T-cell (primary cell): ENCODE measurements at places on chromosomes 6 and 20.
A peak's percentile ranks its signal among the peaks of the same experiment; 100 is the strongest.

GRCh38 chr6:109325400-109325801, 56.9 kb downstream of the CD164 start:
- DNase-seq: no peak

GRCh38 chr6:134123666-134124208, 71.3 kb upstream of the SLC2A12 start:
- DNase-seq: peak; percentile 40

GRCh38 chr6:111381123-111381522, 101.9 kb downstream of the REV3L start:
- no peak for DNase-seq

DNA sequence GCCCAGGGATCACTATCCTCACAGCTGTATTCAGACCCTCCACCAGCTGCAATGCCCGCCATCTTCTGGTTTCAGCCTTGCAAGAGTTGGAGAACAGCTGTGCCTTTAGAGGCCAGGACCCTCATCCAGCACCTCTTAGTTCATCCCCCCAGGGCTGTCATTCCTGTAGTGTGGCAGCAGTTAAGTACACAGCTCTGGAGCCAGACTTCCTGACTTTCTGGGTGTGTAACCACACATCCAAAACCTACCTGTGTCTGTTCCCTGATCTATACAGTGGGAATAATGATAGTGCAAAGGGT, 452 bp upstream of the TREM2 start:
- no peak for DNase-seq

DNA sequence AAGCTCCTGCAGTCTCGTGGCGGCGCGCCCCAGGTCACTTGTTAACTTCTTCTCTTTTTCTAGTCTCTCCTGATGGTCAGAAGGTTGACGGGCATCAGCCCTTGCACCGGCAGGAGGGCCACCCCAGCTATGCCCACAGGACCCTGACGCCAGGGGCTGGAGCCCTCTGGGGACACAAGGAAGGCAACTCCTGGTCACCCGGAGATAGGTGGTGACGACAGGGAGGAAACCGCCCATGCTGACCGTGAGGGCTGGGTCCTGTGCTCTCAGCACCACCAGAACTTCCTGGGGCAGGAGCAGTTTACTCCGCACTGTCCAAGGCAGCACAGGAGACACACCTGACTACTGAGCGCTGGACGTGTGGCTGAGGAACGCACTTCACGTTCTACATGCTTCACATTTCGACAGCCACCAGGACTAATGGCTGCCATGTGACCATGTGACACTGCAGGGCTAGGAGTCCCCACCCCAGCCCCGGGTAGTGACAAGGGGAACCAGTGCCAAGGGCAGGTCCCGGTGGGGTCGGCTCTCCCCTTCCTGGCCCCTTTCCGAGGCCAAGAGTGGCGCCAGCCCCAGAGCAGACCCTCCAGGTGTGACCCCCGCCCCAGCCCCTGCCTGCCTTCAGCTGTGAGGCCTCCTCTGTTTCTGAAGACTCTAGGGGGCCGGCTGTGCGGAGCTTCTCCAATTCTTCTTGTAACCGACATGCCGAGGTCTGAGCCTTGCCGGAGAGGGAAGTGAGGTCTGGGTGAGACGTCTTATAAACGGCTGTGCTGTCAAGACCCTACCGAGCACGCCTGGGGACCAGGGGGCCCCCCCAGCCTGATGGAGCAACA, 45.2 kb downstream of the DSTN start:
- no peak for DNase-seq

GRCh38 chr20:62902926-62903615, 23.2 kb downstream of the DIDO1 start:
- no peak for DNase-seq

- DNase-seq: no peak
Measured at GRCh38 chr6:116431964-116432595, 29.1 kb upstream of the CALHM6 start.

- no peak for DNase-seq
Measured at GRCh38 chr20:34651200-34651599, 25.7 kb downstream of the PIGU start.

DNA sequence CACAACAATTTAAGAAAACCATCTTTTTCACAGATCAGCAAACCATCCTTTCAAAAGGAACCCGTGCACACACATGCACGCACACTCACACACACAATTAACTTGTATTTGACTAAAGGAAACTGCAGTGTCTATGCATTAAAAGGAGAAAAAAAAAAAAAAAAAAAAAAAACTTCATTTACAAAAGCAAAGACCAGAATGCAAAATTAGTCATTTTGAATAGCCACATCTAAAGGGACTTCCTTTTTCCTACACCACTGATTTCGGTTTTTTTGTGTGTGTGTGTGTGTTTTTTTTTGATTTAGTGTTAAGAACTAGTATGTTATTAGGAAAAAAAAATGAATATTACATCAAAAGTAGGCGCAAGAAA, 6.3 kb downstream of the ZMYND8 start:
- DNase-seq: no peak

DNA sequence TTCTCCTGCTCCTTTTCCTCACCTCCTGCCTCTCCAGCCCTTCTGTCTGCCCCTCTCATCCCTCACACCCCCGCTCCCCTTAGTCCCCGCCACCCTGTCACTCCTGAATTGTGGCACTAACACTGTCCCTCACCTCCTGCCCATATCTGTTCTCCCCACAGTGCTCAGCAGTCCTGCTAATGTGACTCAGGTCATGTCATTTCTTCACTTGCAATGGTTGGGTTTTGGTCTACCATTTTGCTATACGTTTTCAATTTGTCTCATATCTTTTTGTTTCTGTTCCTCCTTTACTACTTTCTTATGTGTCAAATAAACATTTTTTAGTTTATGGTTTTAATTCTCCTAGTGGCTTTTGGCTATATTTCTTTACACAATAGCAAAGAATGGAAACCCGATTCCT, 1.3 kb upstream of the HLA-B start:
- no peak for DNase-seq

DNA sequence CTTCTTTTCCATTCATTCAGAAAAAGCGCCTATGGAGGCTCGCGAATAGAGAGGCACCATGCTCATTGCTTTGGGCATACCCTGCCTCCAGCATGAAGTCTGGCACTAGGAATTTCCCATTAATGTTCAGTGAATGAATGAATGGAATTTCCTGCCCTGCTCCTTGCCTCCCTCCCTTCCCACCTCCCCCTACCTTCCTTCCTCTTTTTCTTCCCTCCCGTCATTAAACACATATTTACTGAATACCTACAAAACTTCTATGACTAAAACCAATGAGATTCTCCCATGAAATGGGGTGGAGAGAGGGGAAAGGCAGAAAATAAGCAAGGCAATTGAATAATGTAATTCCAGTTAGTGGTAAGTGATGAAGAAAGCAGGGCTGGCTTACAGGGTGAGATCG, 213.8 kb upstream of the AGPAT4 start:
- no peak for DNase-seq

- DNase-seq: no peak
Measured at GRCh38 chr6:129402244-129402643, 307.7 kb downstream of the ARHGAP18 start.

DNA sequence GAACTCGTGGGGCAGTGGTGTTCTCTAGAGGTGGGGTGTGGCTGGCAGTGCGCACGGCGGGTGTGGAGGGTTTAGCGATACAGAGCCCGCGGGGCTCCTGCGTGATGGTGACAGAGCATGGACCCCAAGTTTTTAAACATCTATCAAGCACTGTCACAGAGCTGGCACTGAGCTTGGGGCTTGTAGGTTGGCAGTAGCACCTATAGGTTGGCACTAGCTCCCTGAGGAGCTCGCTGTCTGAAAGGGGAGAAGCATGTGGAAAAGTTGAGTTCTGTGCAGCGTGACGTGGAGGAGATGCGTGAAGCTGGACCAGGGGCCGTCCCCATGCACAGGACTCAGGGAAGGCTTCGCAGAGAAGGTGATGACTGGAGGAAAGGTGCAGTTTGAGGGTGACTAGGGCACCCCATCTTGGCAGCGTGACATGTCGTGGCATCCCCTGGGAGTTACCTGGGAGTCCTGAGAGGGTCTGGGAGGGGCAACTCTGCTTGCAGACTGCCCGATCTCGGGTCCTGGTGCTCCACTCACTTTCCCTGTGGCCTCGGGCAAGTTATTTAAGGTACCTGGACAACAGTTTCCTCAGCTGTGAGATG, 122.0 kb downstream of the CDH4 start:
- no peak for DNase-seq

DNA sequence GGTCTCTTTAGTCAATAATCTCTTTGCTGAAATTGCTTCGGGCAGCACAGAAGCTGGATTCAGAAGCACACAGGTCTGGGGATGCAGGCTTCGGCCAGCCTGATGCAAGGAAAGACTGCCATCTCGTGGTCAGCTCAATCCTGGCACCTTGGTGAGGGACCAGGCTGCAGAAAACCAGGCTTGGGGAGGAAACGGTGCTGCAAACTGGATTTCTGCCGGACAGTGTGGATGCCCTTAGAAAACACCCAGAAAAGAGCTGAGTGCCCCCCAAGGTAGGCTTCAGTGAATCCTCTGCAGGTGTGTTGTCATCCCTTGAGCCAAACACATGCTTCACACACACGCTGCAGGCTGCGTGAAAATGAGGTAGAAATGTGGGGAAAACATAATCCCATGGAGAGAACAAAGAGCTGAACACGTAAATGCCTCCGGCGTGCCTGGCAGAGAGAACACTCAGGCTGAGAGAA, 89.8 kb upstream of the PAX1 start:
- peak; percentile 13 for DNase-seq

DNA sequence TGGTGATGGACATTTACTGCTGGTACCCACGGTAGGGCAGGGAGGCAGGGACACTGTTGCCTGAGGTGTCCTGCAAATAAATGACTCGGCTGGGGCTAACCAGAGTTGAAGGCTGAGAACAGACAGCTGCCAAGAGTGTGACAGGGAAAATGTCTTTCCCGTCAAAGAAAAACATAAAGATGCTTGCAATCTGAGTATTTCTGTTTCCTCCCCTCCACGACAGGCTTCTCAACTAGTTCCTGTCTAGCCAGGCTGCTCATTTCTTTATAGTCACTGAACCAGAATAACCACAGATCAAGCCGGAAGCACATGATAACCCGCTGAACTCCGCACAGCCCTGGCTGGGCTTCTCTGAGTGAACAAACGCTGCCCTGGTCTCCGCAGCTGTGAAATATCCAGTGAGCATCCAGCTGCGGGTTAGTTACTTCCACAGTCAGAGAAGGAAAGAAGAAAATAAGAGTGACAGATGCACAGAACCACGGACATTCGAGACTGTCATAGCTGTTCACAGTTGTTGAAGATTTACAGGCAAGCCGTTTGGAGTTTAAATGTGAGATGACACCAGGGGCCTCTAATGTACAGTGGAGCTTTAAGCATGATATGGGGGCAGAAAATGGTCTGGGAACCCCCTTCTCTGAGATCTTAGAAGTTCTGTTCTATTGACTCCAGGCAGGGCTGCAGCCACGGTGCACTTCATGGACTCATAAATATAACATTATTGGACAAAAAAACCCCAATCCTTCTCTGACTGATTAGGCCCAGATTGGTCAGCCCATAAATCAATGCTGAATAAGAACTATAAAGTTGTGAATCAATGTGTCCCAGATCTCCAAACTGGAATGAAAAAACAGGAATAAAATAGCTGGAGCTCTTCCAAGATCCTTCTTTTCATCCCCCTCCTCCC, 299.9 kb upstream of the SUPT3H start:
- no peak for DNase-seq

- DNase-seq: no peak
Measured at GRCh38 chr6:80789912-80790570, 683.6 kb downstream of the BCKDHB start.

DNA sequence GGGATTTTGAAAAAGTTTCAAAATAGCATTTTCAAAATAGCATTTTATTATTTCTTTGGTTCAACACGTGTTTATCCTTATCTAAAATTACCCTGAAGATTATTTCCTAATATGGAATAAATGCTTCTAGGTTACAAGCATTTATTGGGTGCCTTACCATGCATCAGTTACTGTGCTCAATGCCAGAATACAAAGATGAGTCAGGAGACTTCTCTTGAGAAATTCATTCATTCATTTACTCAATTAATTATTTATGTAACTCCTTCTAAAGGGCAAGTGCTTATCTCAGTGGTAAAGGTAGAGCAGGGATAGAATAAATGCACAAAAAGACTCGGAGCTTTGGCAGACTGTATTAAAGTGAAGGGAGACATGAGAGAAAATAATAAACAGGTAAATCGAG, 150.1 kb upstream of the PDE7B start:
- DNase-seq: no peak

DNA sequence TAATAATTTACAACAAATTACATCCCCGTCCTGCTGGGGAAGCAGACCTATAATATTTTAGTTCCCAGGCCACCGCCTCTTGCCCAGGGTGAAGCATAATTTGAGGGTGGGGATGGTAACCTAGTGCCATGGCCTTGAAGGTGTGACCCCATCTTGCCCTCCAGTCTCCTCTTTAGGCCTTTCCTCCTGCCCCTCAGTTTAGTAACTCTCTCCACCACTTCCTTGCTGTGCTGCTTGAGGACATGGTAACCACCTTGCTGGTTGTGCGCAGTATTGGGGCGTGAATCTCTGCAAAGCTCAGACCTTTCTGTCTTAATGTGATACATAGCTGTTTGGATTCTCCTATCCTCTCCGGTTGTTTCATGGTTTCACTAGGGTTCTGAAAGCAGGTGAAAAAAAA, 16.6 kb downstream of the SNX9 start:
- no peak for DNase-seq

DNA sequence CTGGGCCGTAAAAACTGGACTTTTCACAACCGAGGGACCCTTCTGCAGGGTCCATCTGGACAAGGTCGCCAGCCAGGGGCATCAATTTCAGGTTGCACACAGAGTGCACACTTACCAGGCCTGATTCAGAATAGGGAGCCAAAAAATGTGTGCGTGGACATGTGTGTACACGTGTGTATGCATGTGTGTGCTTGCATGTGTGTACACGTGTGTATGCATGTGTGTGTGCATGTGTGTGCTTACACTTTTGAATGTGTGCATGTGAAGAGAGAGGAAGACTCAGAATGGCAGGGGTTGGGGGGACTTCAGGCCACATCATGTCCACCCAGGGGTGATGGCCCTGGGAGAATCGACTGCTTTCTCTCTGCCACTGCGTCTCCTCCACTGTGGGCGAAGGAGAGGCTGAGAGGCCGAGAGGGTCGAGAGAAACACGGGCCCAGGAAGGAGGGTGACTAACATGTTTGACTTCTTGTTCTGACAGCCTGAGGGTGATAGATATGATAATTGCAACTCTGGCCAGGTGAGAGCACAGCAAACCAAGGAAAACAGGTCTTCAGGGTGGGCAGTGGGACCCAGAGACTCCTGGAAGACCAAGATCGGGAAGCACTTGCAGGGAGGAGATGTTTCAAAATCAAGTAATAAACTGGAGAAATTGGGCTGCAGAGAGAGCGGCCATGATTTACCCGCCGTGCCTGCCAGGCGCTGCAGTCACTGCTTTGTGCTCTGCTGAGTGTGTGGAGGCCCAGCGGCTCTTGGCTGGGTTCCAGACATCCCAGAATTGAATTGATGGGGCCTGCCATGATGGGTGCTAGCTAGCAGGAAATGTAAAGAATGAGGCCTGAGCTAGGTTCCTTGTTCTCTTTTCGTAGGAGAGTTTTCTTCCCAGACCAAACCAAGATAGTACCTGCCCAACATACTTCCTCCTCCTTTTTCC, 310.8 kb downstream of the QKI start:
- DNase-seq: no peak

DNA sequence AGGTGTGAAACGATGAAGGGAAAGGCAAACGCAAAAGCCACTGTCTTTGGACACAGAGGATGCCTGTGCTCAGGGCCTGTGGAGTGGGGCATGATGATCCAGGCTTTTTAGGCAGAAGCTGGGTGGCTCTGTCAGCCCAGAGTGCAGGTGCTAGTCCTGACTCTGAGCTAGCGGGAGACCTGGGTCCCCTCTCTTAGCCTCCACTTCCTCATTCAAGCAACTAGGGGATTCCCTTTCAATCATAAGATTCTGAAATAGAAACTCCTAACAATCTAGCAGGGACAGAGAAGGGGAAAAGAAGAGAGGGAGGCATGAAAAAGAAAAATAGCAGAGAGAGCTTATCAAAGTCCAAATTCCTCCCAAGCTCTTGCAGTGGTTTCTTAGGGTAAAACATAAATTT, 7.6 kb upstream of the HIVEP2 start:
- DNase-seq: no peak
